ENCODE measurements at places on chromosomes 4 and X.

GRCh38 chr4:94965852-94966251 is 208.1 kb downstream of the BMPR1B start:
- no peak for DNase-seq

GRCh38 chr4:10275696-10276095 is 159.1 kb upstream of the WDR1 start:
- no peak for DNase-seq

GRCh38 chrX:137432609-137433008 is 133.3 kb upstream of the ZIC3 start:
- DNase-seq, result peak; percentile 28

GRCh38 chrX:101482296-101482695 is 3.0 kb upstream of the ARMCX4 start:
- DNase-seq, result no peak

DNA sequence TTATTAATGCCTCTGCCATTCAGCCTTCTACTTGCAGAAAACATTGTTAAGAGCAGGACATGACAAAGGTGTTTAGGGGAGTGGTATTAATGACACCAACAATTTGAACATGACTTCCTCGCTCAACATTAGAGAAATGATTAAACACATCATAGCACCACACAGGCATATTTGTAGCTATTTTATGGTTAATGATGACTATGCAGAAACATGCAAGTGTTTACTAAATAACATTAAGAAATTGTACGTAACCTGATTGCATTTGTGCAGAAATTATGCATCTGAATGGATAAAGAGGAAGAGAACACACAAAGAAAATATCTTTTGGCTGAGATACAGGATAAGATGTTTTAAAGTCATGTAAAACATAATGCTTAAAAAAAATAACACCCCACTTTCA is 323.5 kb downstream of the LDB2 start:
- no peak for DNase-seq

- no peak for DNase-seq
Observed at GRCh38 chrX:151676196-151676595, 19.1 kb upstream of the PRRG3 start.

DNA sequence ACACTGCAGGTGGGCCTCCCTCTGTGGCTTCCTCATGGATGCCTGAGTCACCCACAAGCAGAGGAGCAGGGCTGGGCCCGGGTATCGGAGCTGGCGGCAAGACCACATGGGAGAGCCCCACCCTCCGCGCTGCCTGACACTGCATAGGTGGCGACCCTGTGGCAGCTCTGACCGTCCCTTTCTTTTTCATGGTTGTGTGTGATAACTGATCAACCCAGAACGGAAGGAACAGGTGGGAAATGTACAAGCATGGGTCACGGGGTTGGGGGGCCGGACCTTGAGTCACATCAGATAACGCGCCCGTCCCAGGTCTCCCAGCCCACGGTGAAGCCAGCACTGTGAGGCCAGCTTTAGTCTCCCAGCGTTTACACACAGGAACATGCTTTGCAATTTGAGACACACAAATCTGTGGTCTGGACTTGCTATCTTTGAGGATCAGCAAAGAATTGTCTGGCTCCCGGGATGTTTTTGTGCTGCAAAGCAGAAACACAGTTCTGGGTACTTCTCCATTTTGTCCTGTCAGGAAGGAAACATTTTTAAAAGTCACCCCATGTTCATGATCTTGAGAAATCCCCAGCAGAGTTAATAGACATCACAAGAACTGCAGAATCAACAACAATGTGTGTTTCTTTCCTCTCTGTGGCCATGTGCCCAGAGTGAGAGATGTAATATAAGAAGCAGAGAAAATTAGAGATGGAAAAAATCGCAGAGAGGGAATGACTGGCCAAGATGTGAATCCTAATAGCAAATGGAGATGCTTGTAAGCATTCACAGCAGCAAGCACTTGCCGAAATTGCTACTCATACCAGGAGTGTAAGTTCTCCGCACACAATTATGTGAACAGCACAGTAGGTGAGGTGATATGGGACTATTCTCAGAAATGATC is 70.1 kb upstream of the CBR4 start:
- peak; percentile 71 for DNase-seq

DNA sequence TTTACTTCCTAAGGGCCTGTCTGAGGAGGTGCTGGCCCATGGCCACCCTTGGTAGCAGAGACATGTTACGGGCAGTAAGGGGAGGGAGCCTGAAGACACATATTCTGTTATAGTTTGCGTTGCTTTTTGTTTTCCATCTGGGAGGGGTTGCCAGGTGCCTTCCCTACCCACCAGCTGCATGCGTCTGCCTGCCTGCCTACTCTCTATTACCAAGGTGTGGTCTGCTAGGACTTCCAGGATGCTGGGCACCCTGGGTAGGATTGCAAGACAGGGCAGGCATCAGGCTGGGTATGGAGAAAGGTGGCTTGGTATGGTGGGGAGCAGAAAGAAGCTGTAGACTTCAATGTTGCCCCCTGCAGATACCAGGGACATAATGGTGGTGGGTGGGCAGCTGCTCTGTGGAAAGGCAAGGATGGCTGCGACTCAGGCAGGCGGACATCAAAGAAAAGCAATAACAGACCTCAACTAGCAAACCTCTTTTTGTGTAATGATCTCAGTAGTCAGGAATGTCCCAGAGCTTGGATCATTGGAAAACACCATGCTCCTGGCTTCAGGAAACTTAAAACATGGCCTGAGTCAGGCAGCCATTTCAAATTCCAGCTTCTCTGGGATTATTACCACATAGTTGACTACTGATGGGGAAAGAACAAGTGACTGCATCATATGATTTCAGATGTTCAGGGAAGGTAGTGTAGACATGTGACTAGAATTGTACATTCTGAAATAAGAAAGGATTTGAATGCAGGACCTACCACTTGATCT is 67.8 kb downstream of the HOPX start:
- peak; percentile 20 for DNase-seq

DNA sequence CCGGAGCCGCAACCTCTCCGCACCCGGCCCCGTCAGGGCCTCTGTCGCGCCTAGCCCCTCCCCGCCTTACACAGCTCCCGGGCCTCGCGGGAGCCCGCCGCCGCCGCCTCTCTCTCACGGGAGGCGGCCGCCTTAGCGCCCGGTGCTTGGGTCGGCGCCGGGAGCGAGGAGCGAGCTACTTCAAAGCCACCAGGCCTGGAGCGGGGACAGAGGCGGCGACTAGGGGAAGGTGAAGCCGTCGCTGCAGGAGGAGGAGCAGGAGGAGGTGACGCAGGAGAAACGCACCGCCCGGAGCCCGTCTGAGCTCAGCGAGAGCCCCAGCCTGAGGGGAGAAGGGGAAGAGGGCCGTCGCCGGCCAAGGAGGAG is 250 bp downstream of the USP9X start:
- peak; percentile 72 for DNase-seq

DNA sequence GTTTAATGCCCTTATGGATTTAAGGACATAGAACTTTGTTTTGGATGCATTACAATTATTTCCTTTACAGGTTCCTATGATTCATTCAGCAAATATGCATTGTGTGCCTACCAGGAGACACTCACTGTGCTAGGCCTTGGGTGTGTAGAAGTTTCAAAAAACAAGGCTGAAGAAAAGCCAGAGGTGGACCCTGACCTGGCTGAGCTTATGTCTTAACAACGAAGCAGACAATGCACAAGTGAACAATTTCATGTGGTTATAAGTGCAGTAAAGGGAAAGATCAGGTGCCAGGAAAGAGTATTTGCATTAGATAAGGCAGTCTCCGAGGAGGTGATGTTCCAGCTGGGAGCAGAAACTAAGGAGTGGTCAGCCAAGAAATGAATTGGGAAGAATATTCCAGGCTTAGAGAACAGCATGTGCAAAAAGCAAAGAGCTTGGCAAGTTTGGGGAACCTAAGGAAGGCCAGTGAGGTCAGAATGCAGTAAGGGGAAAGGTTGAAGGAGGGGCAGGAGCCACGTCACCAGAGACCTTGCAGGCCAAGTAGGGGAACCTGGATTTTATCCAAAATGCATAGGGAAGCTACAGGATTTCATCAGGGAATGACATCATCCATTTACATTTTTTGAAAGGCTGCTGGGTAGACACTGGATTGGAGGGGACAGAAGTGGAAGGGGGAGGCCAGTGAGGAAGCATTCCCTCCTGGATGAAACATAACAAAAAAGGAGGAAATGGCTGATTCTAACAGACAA is 193.6 kb downstream of the SOWAHB start:
- no peak for DNase-seq

DNA sequence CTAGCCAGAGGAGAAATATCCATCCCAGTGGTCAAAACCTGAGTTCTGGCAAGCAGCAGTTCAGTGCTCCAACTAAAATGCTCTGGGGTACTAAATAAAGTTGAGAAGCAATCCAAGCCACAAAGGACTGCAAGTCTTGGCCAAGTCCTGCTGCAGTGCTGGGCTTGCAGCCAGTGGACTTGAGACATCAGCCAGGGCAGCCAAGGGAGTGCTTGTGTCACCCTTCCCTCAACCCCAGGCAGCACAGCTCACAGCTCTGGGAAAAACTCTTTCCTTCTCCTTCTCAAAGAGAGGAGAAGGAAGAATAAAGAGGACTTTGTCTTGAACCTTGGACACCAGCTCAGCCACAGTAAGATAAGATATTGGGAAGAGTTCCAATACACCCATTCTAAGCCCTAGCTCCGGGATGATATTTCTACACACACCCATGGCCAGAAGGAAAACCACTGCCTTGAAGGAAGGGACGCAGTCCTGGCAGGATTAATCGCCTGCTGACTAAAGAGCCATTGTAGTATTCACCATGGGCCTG is 99.8 kb downstream of the PTCHD1 start:
- DNase-seq, result peak; percentile 9

DNA sequence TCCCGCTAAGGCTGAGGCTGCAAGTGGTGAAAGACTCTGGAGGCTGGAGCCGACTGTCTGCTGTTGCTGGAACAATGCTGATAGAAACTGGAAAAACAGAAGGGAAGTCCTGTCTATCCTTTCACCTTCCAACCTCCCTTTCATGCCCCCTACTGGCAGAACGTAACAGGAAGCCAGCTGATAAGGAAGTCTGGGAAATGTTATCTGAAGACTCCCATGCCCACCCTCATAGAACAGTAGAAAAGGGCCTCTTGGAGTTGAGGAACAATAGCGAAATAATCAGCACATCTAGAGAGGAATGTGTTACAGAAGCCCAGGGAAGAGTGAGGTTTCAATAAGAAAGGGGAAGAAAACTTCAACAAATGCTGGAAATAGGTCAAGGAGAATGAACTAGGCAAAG is 117.1 kb upstream of the DKK2 start:
- DNase-seq, result no peak

DNA sequence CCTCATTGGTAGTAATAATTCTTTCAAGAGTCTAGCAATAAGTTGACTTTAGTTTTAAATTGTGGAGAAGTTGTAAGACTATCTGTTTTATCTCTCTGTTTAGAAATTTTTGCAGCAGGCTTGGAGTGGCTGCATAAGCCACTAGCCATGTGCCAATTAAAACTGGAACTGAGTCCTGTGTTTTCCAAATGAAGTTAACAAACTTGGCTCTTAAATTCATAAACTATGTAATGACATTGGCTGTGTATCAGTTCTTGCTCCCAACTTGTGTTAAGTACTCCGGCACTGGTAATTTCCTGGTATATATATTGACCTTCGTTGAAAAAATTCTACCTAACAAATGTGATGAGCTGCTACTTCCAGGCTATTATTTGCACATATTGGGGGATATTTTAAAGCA is 420.4 kb downstream of the GBA3 start:
- no peak for DNase-seq

DNA sequence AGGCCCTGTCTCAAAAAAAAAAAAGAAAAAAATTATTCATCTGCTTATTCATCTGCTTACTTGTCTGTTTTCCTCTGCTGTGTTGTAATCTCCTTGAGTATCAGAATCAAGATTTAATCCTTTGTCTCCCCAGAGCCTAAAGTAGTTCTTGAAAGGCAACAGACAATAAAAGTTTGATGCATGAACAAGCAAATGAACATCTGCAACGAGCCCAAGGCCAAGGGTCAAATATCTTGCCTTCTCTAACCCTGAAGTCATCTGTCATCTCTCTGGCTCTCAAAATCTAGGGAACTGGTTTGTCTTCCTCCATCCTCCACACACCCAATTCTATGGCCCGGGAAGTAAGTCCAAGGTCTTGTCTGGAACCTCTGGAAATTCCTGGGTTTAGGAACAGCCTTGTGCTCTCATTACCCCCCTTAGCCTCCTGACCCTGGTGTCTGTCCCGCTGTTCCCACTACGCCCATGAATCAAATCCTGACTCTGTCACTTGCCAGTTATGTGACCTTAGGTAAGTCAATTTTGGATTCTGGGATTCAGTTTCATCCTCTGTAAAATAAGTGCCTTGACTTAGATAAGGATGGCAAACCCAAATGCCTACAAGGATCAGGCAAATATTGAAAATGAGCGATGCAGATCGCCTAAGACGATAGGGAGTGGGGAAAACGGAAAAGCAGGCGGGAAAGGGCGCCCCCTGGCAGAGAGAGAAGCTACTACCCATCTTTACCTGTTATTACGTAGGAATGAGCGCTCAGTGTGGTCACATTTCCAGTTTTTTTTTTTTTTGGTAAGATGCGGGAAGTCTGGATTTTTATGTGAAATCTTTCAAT is 102.7 kb upstream of the DHX15 start:
- DNase-seq, result no peak

GRCh38 chr4:70714079-70714887 is 7.5 kb upstream of the RUFY3 start:
- no peak for DNase-seq

- peak; percentile 83 for DNase-seq
Observed at GRCh38 chrX:112851806-112852205, 11.2 kb upstream of the AMOT start.

- peak; percentile 23 for DNase-seq
Observed at GRCh38 chrX:41276661-41277506, 57.1 kb upstream of the DDX3X start.

DNA sequence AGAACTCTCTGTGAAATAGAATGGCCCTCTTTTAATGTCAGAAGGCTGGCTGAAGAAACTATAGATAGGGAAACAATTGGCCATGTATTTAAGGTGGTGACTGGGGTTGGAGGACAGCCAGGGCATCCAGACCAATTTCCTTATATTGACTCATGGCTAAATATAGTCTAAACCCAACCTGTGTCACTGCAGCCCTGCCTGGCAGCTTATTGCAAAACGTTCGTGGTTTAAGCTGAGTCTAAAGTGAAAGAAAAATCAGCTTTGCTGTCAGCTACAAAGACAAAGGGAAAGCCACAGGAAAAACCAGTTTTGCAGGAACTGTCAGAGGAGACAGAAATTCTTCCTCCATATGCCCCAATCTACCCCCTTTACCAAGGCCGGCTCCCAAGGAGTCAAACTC is 902.8 kb upstream of the NDST4 start:
- DNase-seq, result no peak

DNA sequence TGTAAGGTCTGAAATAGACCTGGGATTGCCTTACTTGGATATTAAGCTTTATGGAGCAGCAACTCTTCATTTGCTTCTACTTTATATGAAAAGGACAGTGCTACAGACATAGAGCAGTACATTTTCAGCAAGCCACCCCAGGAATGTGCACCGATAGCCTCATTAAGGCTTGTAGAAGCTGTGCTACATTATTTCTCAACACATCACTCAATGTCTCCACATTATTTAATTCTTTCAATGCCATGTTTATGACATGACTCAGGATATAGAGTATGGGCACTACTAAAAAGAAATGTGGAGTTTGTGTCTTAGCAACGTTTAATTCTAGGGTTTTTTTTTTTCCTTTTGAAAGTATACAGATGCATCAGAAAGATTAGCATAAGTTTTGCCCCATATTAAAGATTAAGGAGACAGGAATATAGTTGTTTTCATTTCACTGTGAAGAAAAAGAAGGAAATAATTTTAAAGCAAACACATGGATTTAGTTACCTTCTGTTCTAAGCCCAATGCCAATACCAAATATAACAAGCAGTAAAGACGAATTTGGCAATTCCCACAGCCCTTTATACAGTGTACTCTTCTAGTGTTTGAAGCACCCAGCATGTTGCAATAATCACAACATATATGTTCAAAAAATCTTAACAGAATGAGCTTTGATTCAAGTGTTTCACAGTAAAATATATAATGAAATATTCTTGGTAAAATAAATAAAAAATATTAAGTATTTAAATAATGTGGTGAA is 2140.1 kb upstream of the AGA start:
- DNase-seq, result no peak
